ENCODE measurements at places on chromosomes 11 and 22.

- DNase-seq: no peak
Measured at GRCh38 chr11:57653163-57653562, 3.5 kb upstream of the YPEL4 start.

DNA sequence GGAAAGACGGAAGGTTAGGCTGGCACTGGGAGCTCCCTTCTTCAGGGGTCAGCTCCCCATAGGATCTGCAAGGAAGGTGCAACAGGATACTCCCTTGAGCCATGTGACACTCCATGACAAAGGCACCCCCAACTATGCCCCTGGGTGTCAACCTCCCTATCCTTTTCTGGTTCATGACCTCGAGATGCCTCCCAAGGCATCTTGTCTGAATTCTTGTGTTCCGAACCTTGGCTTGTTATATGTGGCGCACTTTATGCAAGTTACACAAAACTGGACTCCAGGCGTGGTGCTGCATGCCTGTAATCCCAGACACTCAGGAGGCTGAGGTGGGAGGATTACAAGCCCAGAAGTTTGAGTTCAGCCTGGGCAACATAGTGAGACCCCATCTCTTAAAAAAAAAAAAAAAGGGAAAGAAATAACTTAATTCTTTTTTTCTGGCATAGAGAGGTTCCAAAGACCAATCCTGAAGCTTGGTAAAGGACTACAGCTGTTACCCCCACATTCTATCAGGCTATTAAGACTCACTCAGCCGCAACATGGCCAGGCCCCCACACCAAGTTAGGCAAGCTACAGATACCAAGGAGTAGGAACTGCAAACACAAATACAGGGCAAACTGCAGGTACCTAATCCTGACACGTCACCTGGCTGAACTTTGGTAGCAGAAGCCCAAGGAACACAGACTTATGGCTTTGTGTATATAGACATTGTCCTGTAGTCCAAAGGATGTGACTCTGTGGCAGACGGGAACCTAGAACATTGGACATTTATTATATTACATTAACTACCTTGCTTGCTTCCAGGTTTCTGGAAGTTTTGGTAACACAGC lies 1.4 kb downstream of the C11orf24 start:
- DNase-seq: no peak

GRCh38 chr11:21174781-21175180 lies 505.4 kb downstream of the NELL1 start:
- DNase-seq: no peak

- no peak for DNase-seq
Measured at GRCh38 chr11:128374026-128374425, 213.3 kb downstream of the ETS1 start.

DNA sequence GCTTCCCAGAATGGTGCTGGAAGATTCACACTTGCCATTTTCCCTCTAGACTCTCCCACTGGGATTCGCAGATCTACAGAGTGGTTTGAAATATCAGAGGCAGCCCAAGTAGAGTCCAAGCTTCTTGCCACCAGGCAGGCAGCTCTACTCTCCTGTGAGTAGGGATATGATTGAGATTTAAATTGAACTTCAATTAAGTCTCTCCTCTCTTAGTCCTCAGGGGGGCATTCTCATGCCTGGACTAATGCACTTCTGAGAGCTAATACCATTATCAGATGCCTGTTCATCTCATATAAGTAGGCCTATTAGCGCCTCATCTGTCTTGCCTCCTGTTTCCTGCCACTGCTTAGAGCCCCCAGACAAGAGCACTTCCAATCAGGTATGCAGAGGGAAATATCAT lies 25.5 kb upstream of the AMPD3 start:
- DNase-seq: no peak

DNA sequence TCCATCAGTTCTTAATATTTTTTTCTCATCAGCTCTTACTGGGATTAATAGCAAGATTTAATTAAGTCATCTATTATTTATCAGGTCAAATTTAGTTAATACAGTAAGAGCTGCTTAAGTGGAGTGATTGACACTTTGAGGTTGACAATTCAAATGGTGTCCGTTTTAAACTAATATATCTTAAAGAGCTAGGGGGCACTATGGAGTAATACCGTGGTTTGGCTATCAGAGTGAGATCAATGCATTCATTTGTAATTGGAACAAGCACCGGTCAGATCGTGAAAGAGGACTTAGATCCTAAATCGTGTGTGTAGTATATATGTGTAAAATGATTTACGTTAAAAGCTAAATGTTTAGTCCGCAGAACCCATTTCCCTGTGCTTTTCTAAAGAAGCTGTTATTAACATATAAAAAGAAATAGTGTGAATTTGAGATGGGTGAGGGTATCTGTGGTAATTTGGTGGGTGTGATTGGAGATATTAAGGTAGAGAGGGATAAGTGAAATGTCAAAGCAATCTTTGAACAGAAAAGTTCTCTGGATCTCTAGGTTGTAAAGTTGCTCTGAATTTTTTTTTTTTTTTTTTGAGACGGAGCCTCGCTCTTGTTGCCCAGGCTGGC lies 2.3 kb downstream of the SIK2 start:
- peak; percentile 52 for DNase-seq

GRCh38 chr11:98155696-98156095 lies 865.1 kb upstream of the CNTN5 start:
- no peak for DNase-seq

- DNase-seq: no peak
Measured at GRCh38 chr11:47366020-47366490, 12.3 kb downstream of the SPI1 start.

Measured in GM03348 (cell line).